ENCODE measurements at places on chromosomes 13 and 19.

DNA sequence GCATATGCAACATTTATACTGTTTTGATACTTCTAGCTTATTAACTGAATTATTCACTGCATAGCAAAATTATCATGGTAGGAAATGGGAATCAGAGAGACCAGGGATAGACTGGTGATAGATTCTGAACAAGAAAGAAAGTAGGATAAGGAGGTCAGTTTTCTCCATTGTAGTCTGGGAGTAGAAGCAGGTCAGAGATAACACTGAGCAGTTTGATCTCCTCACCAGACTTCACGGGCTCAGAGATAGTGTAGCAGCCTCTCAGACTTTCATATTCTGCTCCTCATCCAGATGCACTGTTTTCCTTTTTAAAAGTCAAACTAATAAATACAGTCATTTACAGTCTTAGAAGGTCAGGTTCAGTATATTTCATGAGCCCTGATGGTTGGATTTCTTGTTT lies 56.0 kb upstream of the MYO16 start:
- no peak for DNase-seq

DNA sequence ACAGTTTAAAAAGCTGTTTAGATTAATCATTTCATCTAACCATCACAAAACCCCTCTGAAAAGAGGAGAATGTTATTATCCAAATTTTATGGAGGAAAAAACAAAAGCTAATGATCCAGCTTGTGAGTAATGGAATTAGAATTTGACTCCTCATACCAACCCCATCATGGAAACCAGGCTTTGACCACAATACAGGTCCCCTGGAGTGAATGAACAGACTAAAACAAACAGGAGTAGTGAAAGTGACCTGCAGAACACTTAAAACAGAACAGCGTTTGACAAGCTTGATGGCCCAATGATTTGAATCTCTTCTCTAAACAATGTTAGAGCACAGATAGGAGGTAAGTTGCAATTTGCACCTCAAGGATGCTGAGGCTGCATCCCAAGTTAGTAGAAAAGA lies 230.0 kb downstream of the DCT start:
- no peak for DNase-seq

DNA sequence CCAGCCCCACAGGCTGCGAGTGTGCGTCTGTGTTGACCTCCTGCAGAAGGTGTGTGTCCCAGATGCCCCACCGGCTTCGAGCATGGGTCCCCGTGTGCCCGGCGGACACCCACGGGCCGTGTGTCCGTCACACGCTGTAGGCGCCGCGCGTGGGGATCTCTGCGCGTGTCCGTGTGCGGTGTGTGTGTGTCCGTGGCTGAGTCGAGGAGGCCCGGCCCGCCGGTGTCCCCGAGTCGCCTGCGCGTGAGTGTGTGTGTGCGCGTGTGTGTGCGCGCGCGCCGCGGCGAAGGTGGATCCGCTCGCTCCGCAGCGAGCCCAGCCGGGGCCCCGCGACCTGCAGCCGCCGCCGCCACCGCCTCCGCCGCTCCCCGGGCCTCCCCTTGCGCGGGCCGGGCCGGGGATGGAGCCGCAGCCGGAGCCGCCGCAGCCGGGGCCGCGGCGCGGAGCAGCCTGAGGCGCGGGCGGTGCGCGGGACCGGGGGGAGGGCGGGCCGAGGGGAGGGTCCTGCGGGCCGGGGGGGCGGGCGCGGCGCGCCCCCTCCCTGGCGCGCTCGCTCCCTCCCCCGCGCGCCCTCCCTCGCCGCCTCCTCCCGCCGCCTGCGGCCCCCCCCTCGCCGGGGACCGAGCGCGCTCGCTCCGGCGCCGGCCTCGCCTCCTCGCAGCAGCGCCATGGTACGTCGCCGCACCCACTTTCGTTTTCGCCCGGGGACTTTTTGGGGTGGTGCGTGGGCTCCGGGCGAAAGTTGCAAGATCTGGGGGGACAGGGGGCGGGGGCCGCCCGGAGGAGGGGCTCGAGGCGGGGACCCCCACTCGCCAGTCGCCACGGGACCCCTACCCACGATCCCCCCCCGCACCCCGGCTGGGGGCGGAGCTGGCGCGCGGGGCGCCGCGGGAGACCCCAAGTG lies 7.1 kb upstream of the NFIC start:
- DNase-seq = peak; percentile 36

DNA sequence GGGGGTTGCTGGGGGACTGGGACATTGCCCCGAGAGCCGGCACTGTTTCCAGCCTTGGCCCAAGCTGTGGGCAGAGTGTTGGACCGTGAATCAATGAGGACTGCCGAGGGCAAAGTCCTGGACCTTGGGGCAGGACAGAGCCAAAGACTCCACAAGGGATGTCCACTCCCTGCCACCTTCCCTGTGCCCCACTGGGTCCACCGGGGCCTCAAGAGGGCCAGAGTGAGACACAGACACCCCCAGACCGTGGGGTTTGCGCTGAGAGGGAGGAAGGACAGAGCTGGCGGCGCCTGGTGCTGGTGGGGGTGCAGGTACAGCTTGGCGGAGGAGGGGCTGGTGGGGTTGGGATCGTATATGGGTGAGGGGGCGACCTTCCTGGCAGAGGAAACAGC lies 11.8 kb downstream of the MAST3 start:
- DNase-seq = no peak

DNA sequence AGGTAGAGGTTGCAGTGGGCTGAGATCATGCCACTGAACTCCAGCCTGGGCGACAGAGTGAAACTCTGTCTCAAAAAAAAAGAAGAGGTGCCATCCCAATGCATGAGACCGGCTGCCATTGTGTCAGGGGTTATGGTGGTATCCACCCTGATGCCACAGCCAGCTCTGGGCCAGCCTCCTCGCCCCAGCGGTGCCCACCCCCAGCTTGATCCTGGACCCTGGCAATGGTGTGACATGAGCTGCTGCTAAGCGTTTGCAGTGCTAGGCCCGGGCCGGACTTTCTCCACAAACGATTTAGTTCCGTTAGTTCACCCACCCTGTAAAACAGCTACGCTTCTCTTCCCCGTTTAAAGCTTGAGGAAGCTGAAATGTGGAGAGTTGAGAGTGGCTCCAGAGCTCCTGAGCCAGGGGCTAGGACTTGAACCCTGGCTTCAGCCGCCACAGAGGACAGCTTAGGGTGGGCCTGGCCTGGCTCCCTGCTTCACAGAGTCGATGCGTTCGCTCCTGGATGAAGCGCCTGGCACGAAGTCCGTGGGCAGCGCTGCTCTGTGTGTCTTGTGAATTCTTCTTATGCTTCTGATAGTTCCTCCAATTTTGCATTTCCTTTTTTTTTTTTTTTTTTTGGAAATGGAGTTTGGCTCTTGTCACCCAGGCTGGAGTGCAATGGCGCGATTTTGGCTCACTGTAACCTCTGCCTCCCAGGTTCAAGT lies 25.5 kb downstream of the NKPD1 start:
- DNase-seq = no peak

GRCh38 chr13:23467048-23467931 lies 33.8 kb upstream of the SACS start:
- no peak for DNase-seq

DNA sequence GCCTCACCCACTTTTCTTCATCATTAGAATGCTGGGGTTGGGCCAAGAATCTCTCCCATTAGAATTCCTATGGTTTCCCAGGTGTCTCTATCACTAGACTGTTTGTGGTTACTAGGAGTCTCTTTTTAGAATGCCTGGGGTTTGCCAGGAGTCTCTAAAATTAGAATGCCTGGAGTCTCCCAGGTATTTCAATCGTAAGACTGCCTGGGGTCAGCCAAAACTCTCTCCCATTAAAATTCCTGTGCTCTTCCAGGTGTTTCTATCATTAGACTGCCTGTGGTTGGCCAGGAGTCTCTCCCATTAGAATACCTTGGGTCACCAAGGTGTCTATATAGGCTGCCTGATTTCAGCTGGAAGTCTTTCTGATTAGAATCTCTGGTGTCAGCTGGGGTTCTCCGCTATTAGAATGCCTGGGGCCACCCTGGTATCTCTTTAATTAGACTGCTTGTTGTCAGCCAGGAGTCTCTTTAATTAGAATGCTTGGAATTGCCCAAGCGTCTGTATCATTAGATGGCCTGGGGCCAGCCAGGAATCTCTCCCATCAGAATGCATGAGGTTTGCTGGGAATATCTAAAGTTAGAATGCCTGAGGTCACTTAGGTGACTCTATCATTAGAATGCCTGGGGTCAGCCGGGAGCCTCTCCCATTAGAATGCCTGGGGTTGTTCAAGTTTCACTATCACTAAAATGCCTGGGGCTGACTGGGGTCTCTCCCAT lies 1479.2 kb downstream of the UQCRFS1 start:
- DNase-seq = no peak

GRCh38 chr13:47499358-47500150 lies 501.5 kb downstream of the SUCLA2 start:
- DNase-seq = peak; percentile 28

DNA sequence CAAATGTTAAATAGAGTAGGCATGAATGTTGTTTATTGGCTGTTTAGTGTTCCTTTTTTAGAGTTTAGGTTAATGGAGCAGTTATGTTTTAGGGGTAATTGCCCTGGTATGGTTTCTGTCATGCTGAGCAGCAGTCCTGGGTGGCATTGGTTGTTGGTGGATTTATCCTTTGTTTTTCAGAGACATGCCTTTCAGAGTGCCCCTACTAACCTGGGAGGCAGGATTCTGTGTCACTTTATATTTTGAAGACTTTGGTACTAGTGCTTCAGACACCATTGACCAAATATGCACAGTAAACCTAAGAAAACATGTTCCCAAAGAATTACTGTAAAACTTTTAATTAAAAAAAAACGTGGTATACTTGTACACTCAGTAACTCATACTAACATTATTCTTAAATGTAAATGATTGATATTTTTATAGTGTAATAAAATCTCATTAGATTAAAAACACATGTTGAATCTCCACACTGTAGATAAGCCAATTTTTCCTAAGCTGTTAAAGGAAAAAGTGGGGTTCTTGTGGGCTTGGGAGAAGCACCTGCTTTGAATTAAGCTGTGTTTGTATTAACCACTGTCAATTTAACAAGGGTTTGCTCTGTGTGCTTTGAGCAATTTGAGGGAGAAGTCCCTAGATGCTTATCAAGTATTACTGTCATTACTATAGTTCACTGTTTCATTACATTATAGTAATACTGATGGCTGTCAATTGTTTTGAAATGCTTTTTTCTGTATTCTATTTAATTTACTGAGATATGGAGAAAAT lies 133.2 kb downstream of the LMO7 start:
- no peak for DNase-seq

DNA sequence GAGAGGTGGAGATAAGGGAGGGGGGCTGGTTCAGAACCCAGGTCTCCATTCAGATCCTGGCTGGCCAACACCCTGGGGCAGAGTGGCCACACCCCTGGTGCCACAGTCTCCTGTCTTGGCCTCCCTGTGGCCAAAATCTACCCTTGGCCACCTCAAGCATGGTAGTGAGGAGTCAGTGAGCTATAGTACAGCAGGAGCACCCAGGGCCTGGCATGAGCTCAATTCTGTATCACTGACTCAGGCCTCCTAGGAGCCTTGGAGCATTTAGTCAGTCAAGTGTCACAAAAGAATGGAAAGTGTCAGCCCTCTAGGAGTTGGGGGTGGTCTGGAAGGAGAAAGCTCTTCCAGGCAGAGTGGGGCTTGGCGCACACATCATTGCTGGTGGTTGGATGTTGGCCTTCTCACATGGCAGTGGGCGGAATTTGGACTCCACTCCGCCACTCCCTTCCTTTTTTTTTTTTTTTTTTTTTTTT lies 6.6 kb upstream of the CD79A start:
- DNase-seq = peak; percentile 15

DNA sequence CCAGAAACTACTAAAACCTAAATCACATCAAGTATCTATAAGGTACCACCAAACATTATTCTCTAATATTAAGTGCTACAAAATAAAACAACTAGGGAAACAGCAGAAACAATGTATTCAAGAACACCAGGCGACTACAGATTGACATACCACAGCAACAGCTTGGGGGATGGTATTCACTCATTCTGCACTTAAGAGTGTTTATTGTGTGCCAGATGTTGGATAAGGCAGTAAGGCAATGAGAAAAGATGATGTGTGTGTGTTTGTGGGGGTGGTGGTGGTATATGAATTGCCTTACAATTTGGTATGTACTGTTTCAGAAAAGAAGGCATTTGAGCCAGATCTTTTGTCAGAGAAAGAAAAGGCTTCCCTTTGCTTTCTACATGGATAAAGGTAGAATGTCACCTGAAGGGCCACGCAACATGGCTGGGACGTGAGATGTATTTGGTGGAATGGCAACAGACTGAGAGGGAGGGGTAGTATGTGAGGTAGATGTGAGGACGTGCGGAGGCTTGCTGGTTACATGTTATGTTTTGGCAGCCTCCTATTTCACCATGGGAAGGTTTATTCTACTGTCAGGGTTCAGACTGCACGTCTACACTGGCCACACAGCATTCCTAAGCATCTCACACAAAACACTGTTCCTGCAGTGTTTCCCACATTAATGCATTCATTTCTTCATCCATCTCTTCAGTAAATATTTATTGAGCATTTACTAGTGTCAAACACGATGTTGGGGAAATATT lies 300.7 kb downstream of the KLF12 start:
- no peak for DNase-seq

- no peak for DNase-seq
Measured at GRCh38 chr19:38939957-38940356, 9.2 kb downstream of the MRPS12 start.
